ENCODE measurements at places on chromosomes 2 and 18. TPM values are rescaled to one million over a fixed set of nuclear protein-coding genes. Genes with fewer than 3 reads are reported as not detected.

UGT1A4 gene
- not detected for total RNA-seq

LRRTM4 gene
- 0.89 TPM for total RNA-seq

GRB14 gene
- 1.1 TPM for total RNA-seq

COBLL1 gene
- 25.9 TPM for total RNA-seq

IL1RN gene
- total RNA-seq = 20.7 TPM

TMEM247 gene
- total RNA-seq = not detected

CNRIP1 gene
- total RNA-seq = 15.3 TPM

CD8B2 gene
- total RNA-seq = 0.10 TPM

CTAGE1 gene
- total RNA-seq = not detected

HADHB gene
- total RNA-seq = 112 TPM

C2orf81 gene
- 0.30 TPM for total RNA-seq

LDLRAD4 gene
- 28.2 TPM for total RNA-seq

SOS1 gene
- total RNA-seq = 32.3 TPM

IRS1 gene
- 14.5 TPM for total RNA-seq

IL1F10 gene
- 2.7 TPM for total RNA-seq

All from skin of body (tissue), 3 donors.